A549 treated with DMSO at 1 μM for 4 hours (cell line): ENCODE measurements at places on chromosomes 1 and 21. TPM values are rescaled to one million over a fixed set of nuclear protein-coding genes. Genes with fewer than 3 reads are reported as not detected.

The ZSWIM5 gene
- total RNA-seq = 0.40 to 0.66 TPM (median 0.55 TPM) in 5 replicates

The PSRC1 gene
- 18.6 to 25.2 TPM (median 24.6 TPM) in 5 replicates for total RNA-seq

The SMIM1 gene
- 0.74 to 2.5 TPM (median 1.1 TPM) in 5 replicates for total RNA-seq

The UROD gene
- total RNA-seq = 43.8 to 56.0 TPM (median 49.2 TPM) in 5 replicates

The RORC gene
- 0.02 to 0.07 TPM (median 0.03 TPM) in 3 of 5 replicates, not detected in the others for total RNA-seq

The CEP170 gene
- 27.5 to 42.4 TPM (median 36.3 TPM) in 5 replicates for total RNA-seq

The KCNJ15 gene
- 0.09 to 0.30 TPM (median 0.19 TPM) in 5 replicates for total RNA-seq

The MYBPH gene
- total RNA-seq = not detected in 5 replicates

The MATN1 gene
- 0.10 to 0.12 TPM (median 0.11 TPM) in 4 of 5 replicates, not detected in the other for total RNA-seq

The PTPRF gene
- total RNA-seq = 86.6 to 120 TPM (median 108 TPM) in 5 replicates

The HES5 gene
- total RNA-seq = not detected in 5 replicates

The LEMD1 gene
- not detected in 5 replicates for total RNA-seq

The ADGRL2 gene
- 10.7 to 15.3 TPM (median 14.1 TPM) in 5 replicates for total RNA-seq

The RNF207 gene
- total RNA-seq = 13.2 to 21.6 TPM (median 17.0 TPM) in 5 replicates

The SPRR1A gene
- total RNA-seq = not detected in 5 replicates

The LCE6A gene
- total RNA-seq = not detected in 5 replicates

The NTMT2 gene
- total RNA-seq = not detected in 5 replicates

The SH2D1B gene
- 0.03 to 0.15 TPM (median 0.11 TPM) in 5 replicates for total RNA-seq

The FAM20B gene
- total RNA-seq = 19.1 to 27.0 TPM (median 24.2 TPM) in 5 replicates

The PTGS2 gene
- total RNA-seq = 10.0 to 16.4 TPM (median 13.3 TPM) in 5 replicates

The RBM8A gene
- 184 to 223 TPM (median 198 TPM) in 5 replicates for total RNA-seq

The KCNQ4 gene
- total RNA-seq = 0.17 to 0.25 TPM (median 0.17 TPM) in 5 replicates

The ZSCAN20 gene
- 1.7 to 2.0 TPM (median 1.9 TPM) in 5 replicates for total RNA-seq

The AGBL4 gene
- total RNA-seq = not detected in 5 replicates

The FCGR1A gene
- not detected in 5 replicates for total RNA-seq

The PRXL2B gene
- 17.9 to 22.7 TPM (median 19.4 TPM) in 5 replicates for total RNA-seq

The OLFML2B gene
- 0.34 to 0.92 TPM (median 0.52 TPM) in 5 replicates for total RNA-seq

The VPS45 gene
- total RNA-seq = 13.7 to 18.7 TPM (median 17.0 TPM) in 5 replicates

The SPATA1 gene
- 0.39 to 1.00 TPM (median 0.67 TPM) in 4 of 5 replicates, not detected in the other for total RNA-seq

The CAMSAP2 gene
- 19.8 to 29.9 TPM (median 25.4 TPM) in 5 replicates for total RNA-seq

The CALML6 gene
- 0.20 to 0.28 TPM (median 0.24 TPM) in 5 replicates for total RNA-seq

The RHCE gene
- 0.09 to 0.19 TPM (median 0.13 TPM) in 3 of 5 replicates, not detected in the others for total RNA-seq

The ARHGAP30 gene
- total RNA-seq = 0.06 to 0.13 TPM (median 0.10 TPM) in 5 replicates

The CCDC27 gene
- not detected in 5 replicates for total RNA-seq

The GUCA2B gene
- total RNA-seq = 0.21 to 0.45 TPM in 2 of 5 replicates, not detected in the others

The SCYL3 gene
- 2.7 to 4.2 TPM (median 3.8 TPM) in 5 replicates for total RNA-seq

The S100A7 gene
- total RNA-seq = not detected in 5 replicates

The DDX20 gene
- total RNA-seq = 9.0 to 10.3 TPM (median 9.5 TPM) in 5 replicates

The LEFTY1 gene
- total RNA-seq = 0.11 to 0.38 TPM (median 0.30 TPM) in 5 replicates

The MAP3K6 gene
- total RNA-seq = 5.9 to 11.0 TPM (median 9.1 TPM) in 5 replicates

The CNR2 gene
- total RNA-seq = not detected in 5 replicates

The LIN28A gene
- not detected in 5 replicates for total RNA-seq

The SLC5A9 gene
- 0.08 TPM in 1 of 5 replicates, not detected in the others for total RNA-seq

The NOS1AP gene
- 0.43 to 0.67 TPM (median 0.56 TPM) in 5 replicates for total RNA-seq

The VHLL gene
- total RNA-seq = not detected in 5 replicates

The GABRD gene
- total RNA-seq = 0.27 to 0.97 TPM (median 0.63 TPM) in 5 replicates

The GUCA2A gene
- not detected in 5 replicates for total RNA-seq

The FMN2 gene
- 5.0 to 7.4 TPM (median 6.4 TPM) in 5 replicates for total RNA-seq

The IL22RA1 gene
- 3.3 to 4.9 TPM (median 4.4 TPM) in 5 replicates for total RNA-seq

The STMN1 gene
- 182 to 214 TPM (median 210 TPM) in 5 replicates for total RNA-seq

The MAP3K21 gene
- 11.7 to 14.2 TPM (median 13.6 TPM) in 5 replicates for total RNA-seq

The CELA2A gene
- not detected in 5 replicates for total RNA-seq

The PIP5K1A gene
- total RNA-seq = 43.6 to 69.2 TPM (median 48.2 TPM) in 5 replicates

The KRTAP7-1 gene
- total RNA-seq = not detected in 5 replicates

The SLC30A10 gene
- 0.02 to 0.08 TPM in 2 of 5 replicates, not detected in the others for total RNA-seq
